Testis (tissue), 5 donors: ENCODE measurements at places on chromosomes 11 and 22. TPM values are rescaled to one million over a fixed set of nuclear protein-coding genes. Genes with fewer than 3 reads are reported as not detected.

Gene NUP160
- total RNA-seq: 50.6 TPM

Gene PRR33
- not detected for total RNA-seq

DNA sequence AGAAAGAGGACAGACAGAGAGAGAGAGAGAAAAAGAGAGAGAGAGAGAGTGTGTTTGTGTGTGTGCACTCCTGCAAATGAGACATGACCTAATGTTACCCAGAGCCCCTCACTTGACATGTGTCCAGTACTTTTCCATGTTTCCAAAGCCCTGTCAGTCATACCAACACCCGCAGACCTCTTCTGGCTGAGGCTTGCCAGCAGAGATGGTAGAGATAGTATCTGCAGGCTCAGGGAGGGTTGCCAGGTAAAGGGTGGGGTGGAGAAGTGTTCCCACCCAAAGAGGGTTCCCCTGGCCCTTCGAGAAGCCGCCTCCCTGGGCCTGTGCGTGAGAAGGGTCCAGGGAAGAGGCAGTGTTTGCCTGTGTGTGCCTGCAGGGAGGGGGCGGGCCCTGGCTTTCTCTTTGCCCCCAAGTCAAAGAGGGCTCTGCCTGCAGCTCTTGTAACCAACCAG lies 40.7 kb downstream of the POU2F3 start:
- no peak overlapping the region for H3K4me3 ChIP-seq
- H3K4me1 ChIP-seq: no peaks in the 10 kb centered on the region
- no peak for DNase-seq
- no peak overlapping the region for H3K27ac ChIP-seq
- H3K27me3 ChIP-seq: no peaks in the 10 kb centered on the region
- no peaks in the 10 kb centered on the region for H3K36me3 ChIP-seq

DNA sequence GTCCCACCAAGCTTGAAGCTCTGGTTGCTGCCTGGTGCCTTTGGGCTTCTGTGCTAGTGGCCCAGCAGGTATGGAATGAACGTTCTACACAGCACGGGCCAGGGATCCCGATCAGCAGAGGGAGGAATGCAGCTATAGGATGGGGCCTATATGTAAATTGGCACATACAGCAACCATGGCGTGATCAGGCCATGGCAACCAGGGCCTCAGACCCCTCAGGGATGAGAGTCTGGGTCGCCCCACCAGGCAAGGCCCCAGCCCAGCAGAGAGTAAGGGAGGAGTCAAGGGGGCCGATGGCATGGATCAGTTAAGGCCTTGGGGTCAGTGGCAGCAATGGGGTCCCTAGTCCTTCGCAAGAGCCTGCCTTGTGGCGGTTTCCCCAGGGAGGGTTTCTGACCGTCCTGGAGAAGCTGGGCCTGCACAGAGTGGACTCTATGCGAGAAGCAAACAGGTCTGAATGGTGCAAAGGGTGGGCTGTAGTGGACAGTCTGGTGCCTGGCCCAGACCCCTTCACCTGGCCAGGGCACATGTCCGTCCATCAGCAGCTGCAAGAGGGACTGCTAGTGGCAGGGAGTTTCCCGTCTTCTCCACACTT lies 98.6 kb downstream of the RPS6KA4 start:
- no peaks in the 10 kb centered on the region for H3K36me3 ChIP-seq
- H3K27me3 ChIP-seq: no peaks in the 10 kb centered on the region
- no peaks in the 10 kb centered on the region for H3K4me1 ChIP-seq
- H3K4me3 ChIP-seq: no peak overlapping the region

DNA sequence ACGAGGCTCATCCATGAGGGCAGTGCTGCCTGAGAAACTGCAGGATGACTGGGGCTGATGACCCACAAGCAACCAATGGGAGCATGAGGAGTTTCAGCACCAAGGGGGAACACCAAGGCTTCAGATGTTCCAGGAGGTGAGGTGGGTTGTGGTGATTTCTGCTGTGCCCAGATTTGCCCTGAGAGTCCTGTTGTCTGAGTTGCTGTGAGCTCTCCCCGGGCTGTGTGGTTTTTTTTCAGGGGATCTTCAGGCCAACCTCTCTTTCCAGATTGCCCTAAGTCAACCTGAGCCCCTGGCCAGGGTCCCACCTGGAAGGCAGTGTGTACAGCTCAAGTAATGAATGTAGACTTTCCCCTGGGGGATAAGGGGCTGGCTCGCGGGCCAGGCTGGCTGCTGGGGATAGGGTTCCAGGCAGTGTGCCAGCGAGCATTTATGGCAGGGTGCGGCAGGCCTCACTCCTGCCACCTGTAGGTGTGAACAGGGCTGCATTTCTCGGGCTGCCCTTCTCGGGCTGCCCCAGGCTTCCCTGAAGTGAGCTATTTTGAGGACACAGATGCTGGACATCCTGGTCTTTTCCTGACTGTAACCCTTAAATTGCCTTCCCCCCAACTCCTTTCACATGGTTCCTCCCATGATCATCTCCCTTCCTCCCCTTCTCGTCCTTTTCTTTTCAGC lies 9.8 kb downstream of the SLC22A6 start:
- H3K36me3 ChIP-seq: no peaks in the 10 kb centered on the region
- DNase-seq: peak; percentile 20
- H3K4me3 ChIP-seq: no peak overlapping the region
- no peak overlapping the region for H3K27ac ChIP-seq

DNA sequence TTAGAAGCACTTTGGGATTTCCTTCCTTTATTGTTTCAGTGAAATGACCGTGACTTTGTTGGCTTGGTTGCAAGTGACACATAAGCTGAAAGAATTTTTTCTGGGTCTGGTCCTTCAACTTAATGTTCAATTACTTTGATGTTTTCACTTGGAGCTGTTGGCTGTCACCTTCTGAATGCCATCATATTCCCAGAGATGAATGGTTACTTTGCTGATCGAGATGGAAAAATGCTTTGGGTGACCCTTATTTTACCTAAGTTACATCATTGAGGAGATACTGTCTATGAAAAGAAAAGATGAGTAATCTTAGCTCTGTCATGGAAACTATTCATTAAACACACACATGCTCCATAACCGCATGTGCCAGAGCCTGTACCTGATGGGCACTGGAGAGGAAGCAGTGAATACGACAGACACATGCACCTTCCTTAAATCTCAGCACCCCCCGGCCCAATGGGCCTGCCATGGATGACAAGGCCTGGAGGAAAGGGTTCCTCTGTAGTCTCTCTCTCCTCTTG lies 76.9 kb downstream of the TENM4 start:
- H3K27ac ChIP-seq: no peak overlapping the region
- H3K4me3 ChIP-seq: no peak overlapping the region
- no peaks in the 10 kb centered on the region for H3K4me1 ChIP-seq
- no peaks in the 10 kb centered on the region for H3K27me3 ChIP-seq

DNA sequence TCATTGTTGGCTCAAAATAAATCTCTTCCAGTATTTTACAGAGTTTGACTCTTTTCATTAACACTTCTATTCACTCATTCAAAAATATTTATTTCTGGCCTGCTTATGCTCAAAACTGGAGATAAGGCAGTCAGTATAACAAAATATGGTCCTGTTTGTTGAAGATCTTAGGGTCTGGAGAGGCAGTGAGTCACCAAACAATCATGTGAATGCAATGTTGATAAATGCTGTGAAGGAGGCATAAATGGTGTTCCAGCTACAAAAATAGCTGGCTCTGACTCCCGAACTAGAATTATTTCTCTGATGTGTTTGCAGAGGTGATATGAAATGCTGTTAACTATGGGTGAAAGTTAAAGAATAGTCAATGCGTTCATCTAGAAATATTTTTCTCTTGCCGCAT lies 390.6 kb downstream of the AASDHPPT start:
- H3K4me1 ChIP-seq: peaks cover 6% of the 10 kb centered on the region
- DNase-seq: no peak
- H3K27ac ChIP-seq: no peak overlapping the region
- H3K4me3 ChIP-seq: no peak overlapping the region

- no peak for DNase-seq
- H3K27me3 ChIP-seq: no peaks in the 10 kb centered on the region
- no peak overlapping the region for H3K27ac ChIP-seq
- H3K36me3 ChIP-seq: no peaks in the 10 kb centered on the region
Observed at GRCh38 chr11:73650400-73650799, 4.0 kb downstream of the PLEKHB1 start.

GRCh38 chr11:27545946-27546345 lies 39.4 kb upstream of the LIN7C start:
- no peaks in the 10 kb centered on the region for H3K36me3 ChIP-seq
- no peak overlapping the region for H3K4me3 ChIP-seq

- H3K27me3 ChIP-seq: no peaks in the 10 kb centered on the region
- no peak overlapping the region for H3K4me3 ChIP-seq
- no peak for DNase-seq
- H3K36me3 ChIP-seq: no peaks in the 10 kb centered on the region
- peaks cover 23% of the 10 kb centered on the region for H3K4me1 ChIP-seq
- no peak overlapping the region for H3K27ac ChIP-seq
Observed at GRCh38 chr11:114087025-114087424, 27.5 kb downstream of the ZBTB16 start.

GRCh38 chr22:44463151-44463550 lies 34.9 kb downstream of the RTL6 start:
- H3K27me3 ChIP-seq: no peaks in the 10 kb centered on the region
- no peak overlapping the region for H3K4me3 ChIP-seq
- H3K36me3 ChIP-seq: no peaks in the 10 kb centered on the region
- no peaks in the 10 kb centered on the region for H3K4me1 ChIP-seq
- DNase-seq: no peak
- no peak overlapping the region for H3K27ac ChIP-seq
